ENCODE measurements at places on chromosomes 11 and 22. TPM values are rescaled to one million over a fixed set of nuclear protein-coding genes. Genes with fewer than 3 reads are reported as not detected.

Gene NCF4
- total RNA-seq = 9.4 TPM

DNA sequence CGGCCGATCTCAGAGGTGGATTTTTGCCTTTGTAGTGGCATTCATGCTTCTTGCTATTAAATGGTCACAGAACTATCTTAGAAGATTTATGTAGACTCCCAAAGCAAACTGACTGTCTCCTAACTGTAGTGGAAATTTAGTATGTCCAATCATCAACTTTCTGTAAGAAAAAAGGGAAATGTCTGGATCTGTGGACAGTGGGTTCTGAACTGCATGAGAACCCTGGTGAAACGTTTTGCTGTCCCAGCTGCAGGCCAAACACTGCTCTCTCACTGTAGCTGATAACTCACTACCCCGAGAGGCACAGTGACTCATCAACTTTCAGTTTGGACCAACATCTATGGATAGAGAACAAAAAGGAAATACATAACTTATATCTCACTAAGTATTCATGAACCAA is 387.1 kb downstream of the SOX6 start:
- DNase-seq = no peak

GRCh38 chr11:74212533-74212932 is 41.4 kb downstream of the PPME1 start:
- no peak for DNase-seq

Gene FAM181B
- total RNA-seq = 0.08 TPM

GRCh38 chr22:43148581-43148980 is 2.8 kb upstream of the TSPO start:
- DNase-seq = no peak

Gene ZNF70
- total RNA-seq = 3.2 TPM

DNA sequence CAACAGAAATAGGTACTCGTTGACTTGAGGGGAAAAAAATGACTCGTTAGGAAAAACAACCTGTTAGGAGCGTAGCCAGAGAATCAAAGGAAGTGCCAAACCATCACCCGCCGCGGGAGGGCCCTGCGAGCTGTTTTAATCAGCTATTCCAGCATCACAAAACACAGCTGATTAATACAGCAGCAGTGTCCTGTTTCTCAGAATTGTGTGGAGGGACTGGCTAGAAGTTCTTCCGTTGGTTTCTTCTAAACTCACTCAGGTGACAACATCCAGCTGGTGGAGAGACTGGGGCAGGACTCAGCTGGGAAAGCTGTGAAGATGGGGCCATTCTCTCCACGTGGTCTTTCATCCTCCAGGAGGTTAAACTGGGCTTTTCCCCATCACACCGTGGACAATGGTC is 28.0 kb downstream of the HSPA8 start:
- no peak for DNase-seq

Gene MRGPRG
- not detected for total RNA-seq

Gene OR6A2
- total RNA-seq = not detected

Gene SCGB1A1
- not detected for total RNA-seq

DNA sequence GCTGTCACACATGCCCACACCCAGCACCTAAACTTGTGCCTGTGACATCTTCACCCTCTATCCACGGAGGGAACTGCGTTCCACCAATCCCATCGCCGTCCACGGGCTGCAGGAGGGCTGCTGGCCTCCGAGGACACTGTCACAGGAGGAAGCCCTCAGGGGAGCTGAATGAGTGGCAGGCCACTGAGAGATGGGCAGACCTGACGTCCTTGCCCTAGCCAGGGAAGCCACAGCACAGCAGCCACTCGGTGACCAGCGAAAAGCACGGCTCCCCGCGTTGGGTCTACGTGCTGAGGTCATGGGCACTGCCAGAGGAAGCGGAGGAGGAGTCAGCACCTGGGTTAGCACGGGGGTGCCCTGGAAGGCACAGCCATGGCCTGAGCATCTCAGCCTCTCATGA is 50.5 kb downstream of the IGSF9B start:
- no peak for DNase-seq

GRCh38 chr22:46418827-46419226 is 83.3 kb downstream of the TRMU start:
- DNase-seq = no peak

DNA sequence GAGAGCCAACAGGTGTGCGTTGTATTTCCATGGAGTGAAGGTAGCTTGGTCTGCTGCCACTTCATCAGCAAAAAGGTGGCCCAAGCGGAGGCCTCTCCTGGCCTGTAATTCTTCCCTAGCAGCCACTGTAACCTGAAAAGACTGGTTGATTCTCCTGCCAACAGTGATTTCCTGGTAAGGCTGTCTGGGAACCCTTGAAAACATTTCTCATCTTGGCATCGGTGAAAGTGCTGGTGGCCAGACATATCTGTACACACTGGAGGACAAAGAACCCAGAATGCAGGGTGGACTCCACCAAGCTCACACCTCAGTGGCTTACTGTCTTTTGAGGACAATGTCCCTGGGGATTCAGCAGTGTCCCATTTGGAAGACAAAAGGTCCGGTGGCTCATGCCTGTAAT is 128.0 kb downstream of the TRIM29 start:
- no peak for DNase-seq

DNA sequence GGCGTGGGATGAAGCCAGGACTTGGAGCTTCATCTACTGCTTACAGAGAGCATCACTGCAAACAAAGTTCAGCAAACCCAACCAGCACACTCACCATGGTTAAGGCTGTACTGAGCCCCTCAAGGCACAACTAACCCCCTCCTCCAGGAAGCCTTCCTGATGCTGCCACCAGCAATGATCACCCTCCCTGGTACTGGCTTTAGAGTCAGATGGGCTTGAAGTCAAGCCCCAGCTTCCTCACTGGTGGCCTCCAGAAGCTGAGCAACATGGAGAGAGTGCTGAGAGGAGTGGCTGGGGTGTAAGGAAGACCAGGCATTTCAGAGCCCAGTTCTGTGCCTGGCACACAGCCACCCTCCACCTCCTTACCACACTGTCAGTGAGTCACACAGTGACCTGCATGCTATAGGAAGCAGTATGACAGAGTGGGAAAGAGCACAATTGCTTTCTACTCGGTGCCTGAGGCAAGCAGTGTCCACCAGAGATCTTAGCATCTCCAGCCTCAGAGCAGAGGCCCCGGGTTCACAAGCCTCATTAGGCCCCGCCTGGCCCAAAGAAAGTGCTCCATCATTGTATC is 24.7 kb upstream of the BAIAP2L2 start:
- DNase-seq = no peak

Gene NNMT
- total RNA-seq = 44.0 TPM

Gene XKR3
- total RNA-seq = not detected

Gene ASCL2
- total RNA-seq = 0.24 TPM

DNA sequence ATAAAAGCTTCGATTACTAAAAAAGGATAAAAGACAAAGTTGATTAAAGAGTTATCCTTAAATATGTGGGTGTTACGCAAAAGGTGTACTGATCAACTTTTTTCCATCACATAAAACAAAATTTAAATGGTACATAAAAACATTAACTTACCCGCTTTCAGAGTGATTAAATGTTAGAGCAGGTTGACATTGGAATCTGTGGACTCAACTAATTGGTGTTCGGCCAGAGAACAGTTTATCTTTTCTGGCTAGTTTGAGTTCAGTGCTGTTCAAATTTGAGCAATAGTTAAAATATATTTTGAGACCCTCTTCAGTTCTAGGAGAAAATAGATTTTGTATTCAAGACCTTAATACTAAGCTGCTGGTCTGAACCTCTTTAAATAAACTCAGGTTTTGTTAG is 56.1 kb downstream of the ATM start:
- DNase-seq = no peak

DNA sequence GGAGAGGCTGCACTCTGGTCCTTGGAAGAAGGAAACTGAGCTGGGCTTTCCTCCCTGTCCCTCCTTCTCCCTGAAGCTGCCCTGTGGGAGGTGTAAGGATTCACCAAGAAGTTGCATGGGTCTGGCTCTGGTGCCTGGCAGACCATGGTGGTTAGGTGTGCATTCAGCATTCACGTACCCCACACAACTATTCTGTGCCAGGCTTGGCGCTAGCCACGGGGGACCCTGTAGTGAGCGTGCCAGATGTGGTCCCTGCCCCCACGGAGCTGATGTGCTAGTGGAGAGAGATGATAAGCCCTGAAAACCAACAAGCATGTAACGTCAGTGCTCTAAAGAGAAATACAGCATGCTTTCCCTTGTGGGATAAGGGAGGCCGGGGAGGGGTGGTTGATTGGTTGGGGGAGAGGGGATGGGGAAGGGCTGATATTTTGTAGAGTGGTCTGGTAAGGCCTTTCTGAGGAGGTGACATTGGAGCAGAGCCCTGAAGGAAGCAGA is 48.9 kb downstream of the CD82 start:
- no peak for DNase-seq

DNA sequence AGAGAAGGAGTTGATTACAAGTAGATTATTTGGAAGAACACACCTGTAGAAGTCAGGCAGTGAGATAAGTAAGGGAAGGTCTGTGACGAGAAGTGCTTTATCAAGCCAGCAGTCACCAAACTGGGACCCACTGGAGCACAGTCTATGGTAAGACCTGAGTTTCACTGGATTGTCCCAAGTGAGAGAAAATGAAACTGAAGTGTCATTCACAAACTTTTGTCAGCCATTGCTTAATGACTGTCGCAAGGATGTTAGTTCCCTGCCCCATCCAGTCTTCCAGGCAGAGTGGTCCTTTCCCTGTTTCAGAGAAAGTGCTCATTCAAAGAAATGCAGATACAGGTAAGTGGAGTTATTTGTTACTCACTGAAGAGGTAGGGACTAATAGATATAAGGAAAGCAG is 728.0 kb upstream of the TENM4 start:
- DNase-seq = no peak

Gene KCTD17
- total RNA-seq = 11.2 TPM

DNA sequence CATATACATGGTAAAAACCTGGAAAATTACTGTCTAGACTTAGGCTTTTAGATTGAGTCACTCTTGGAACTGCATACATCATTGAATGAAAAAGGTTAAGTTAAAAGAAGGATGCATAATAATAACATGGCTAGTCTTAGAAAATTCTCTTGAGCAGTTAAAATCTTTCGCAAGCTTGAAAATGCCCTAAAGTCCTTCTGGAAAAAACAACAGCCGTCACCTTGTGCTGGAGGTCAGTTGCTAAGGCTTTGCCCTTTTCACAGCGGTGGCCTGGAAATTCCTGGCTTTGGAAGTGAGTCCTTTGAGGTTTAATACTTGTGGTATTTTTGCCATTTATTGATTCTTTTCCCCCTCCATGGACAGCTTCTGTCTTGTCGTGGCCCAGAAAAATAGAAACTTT is 17.4 kb upstream of the FBLN1 start:
- DNase-seq = no peak

DNA sequence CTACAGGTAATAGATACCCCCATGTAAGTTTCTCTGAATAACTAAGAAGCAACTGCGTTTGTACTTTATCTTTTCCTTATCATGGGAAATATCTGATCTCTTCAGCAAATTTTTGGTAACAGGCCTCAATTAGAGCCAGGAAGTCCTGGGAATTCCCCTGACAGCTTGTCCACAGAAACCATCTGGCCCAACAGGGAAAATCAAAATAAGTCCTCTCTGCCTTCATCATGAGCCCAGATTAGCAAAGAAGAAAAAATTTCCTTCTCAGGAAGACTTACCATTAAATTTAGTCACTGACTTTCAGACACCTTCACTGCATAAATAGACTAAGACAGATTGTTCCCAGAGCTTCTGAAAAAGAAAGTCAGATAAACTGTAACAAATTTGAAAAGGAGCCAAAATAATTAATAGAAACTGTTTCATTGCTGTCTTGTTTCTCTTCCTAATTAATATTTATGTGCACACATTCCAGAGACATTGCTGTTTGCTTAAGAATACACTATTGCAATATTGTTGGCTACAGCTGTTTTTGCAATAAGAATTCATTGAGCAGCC is 278.1 kb upstream of the FAT3 start:
- no peak for DNase-seq

GRCh38 chr11:71962428-71963038 is 33.7 kb downstream of the RNF121 start:
- DNase-seq = no peak

DNA sequence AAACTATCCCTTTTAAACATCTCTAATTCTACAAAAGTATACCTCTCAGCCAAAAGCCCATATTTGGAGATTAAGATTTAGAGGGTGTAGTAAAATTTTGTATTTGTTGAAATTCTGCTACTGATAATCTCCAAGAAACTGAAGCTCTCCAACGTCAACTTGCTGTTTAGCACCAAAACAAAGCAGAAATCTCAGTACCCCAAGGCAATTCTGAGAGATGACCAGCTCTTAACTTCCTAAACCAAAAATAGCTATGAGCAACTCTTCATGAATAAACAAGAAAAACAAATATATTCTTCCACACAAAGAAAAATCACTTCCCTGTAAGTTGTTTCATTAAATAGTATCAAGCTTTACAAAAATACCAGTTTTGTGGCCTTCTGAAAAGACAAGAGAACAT is 13.3 kb downstream of the RRAS2 start:
- DNase-seq = no peak

- no peak for DNase-seq
Measured at GRCh38 chr11:105032495-105032894, 2.4 kb downstream of the CASP1 start.

Gene SMIM35
- not detected for total RNA-seq

DNA sequence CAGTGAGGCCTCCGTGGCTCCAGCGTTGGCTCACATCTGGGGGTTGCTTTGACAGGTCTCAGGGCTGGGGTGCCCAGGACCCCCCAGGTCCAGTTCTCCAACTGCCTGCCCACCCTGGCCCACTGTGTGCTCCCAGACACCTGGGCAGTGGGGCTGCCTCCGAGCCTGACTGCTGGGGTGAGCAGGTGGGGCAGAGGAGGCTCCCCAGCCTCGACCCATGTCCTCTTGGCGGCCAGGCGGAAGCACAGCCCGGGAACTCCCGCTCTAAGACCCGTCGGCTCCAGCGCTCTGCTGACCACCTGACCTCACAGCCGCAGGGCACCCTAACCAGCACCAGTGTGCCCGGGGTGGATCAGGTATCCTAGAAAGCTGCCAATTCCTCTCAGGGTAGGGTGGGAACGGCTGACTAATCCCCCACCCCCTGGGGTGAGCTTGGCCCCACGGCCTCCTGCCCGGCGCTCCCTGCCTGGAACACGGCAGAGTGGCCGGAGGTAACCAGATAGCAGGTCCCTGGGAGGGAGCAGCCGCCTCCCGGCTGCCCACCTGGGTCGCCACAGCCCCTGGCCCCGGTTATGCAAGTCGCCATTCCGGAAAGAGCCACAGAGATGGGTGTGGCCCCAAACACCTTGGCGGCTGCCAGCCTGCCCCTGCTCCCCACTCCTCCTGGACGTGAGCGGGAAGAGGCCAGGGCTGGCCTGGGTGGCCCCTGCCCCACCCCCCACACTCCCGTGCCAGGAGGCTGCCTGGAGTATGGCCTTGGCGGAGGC is 19.2 kb upstream of the MUC5B start:
- DNase-seq = no peak

Gene MRGPRX4
- not detected for total RNA-seq

Gene USH1C
- total RNA-seq = not detected

Gene IL10RA
- total RNA-seq = 7.2 TPM

Gene HTR3A
- not detected for total RNA-seq

- DNase-seq = no peak
Measured at GRCh38 chr22:40487663-40488249, 117.4 kb downstream of the SGSM3 start.

DNA sequence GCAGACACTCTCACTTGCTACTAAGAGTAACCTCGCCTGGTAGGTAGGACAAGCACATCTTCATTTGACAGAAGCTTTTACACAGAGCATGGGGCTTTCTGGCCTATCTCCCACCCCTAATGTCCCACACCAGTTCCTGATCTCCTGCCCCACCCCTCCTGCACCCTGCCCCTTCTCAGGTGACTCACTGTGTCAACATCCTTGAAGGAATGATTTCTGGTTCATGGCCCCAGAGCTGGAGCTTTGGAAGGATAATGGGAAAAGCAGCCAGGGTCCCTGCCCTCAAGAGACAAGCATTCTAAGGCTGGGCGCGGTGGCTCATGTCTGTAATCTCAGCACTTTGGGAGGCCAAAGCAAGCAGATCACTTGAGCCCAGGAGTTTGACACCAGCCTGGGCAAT is 47.2 kb downstream of the LRFN4 start:
- DNase-seq = no peak

Data from Right ventricle myocardium inferior (tissue), 1 donor.